ENCODE measurements at places on chromosomes 1 and 21. TPM values are rescaled to one million over a fixed set of nuclear protein-coding genes. Genes with fewer than 3 reads are reported as not detected.

The FNDC10 gene
- total RNA-seq: 1.7 TPM

The TSSK3 gene
- 1.6 TPM for total RNA-seq

The OR2L2 gene
- total RNA-seq: 0.12 TPM

The SERPINC1 gene
- total RNA-seq: 0.25 TPM

DNA sequence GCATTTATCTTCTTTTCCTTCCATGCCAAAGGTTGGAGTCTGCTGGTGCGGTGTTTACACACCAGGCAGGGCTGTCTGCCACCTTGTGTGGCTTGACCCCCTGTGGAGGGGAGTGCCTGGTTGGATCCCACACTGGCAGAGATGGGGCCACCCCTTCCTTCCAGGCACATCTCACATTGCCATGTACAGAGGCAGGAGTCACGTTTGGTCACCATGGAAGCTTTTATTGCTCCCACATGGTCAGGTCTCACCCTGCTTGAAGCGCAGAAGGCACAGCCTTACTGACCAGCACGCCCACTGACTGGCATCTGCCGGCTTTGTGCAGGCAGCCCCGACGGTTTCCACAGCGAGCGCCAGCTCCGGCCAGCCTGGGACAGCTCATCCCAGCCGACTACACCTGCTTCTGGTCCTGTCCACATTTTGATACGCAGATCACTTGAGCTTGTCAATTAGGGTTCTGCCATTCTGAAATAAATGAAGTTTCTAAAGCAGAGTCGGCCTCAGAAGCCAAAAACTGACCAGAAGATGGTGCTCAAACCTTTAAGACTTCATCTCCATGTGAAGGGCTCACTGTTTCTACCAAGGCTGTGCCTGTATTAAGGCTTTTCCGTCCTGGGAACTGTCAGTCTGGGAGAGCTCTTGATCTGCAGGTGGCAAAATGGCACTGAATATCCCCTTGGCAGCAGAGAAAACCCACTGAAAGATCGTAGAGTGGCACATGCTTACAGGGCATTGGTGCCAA lies 35.6 kb upstream of the EPHA8 start:
- no peak for DNase-seq

DNA sequence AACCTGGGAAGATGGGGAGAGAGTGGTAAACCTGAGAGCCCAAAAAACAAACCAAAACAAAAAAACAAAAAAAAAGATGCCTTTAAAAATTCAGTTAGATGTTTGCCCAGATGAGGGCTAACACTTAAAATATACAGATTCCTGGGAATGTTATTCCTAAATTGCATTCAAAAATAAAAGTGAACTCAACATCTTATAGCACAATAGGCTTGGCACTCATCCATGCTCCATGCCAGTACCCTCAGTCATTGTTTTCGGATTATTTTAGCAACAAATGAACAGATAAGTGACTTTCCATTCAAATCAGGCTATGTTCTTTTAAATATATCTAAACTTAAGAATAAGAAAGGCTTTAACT lies 3.7 kb downstream of the ATP1A1 start:
- DNase-seq: no peak

DNA sequence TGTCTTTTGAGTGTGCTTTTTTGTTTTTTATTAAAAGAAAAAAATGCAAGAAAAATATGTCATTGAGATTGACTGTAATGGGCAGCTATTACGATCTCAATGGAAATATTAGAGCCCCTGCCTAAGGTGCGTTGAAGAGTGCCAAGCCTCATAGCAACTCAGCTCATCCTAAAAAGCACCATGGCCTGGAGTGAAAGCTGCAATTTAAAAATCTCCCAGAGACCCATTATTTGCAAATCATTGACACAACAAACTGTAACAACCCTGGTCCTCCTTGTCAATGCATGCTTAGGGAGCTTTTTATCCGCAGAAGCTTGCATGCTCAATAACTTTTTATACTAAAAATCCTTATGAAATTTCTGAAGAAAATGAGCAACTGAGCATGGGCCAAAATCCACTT lies 954.5 kb downstream of the ADGRL2 start:
- no peak for DNase-seq

GRCh38 chr1:110048923-110049601 lies 14.6 kb downstream of the STRIP1 start:
- no peak for DNase-seq

DNA sequence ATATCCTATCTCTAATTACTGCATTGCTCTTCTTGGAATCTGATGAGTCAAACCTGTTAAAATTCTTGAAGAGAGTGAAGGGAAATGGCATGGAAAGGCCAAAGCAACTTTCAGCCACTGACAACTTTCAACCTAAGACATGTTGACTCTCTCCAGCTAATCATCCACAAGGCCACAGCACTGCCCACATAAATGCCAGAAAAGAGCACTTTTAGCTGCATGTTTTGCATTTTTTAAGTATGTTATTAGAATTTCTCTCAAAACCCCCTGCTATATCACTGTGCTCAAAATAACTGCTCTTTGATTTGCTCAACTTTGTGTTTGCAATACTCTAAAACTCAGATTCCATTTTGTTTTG lies 352.5 kb downstream of the ADGRL2 start:
- no peak for DNase-seq
